ENCODE measurements at places on chromosomes 7 and 10.

GRCh38 chr10:128642502-128642901 is 516.3 kb upstream of the MKI67 start:
- DNase-seq: no peak

DNA sequence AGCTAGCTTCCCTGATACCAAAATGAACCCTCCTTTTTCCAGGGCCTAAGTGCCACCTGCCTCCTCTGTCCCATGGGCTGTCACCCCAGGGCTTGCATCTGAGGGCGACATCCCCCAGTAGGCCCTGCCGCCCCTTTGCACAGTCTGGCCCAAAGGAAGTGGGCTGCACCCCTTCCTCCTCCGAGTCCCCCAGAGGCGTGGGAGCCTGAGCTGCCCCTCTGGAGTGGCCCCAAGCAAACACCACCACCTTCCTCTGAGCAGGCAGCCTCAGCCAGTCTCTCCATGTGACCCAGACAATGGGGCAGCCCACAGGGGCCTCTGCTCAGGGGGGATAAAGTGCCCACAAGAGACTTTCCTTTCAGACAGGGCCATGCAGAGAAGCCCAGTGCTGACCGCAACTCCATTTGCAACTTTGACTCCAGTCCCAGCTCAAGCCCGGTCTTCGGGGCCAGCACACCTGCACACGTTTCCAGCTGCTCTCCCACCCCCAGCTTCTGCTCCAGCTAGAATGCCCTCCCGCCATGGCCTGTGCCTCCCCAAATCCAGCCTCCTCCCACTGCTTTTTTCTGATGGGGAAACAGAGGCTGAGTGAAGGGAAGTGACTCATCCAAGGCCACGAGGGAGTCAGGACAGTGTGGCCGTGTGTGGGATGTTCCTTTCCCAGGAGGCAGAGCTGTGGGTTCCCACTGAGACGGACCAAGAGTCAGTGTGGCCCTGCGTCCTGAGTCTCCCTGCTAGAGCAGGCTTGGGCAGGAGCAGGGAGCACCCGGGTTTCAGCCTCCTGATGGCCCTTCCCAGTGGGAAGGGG is 111.9 kb downstream of the ZMIZ1 start:
- DNase-seq: no peak

- DNase-seq: no peak
Measured at GRCh38 chr10:17115683-17116082, 13.9 kb downstream of the CUBN start.

- DNase-seq: no peak
Measured at GRCh38 chr10:34291466-34292193, 523.5 kb downstream of the PARD3 start.

DNA sequence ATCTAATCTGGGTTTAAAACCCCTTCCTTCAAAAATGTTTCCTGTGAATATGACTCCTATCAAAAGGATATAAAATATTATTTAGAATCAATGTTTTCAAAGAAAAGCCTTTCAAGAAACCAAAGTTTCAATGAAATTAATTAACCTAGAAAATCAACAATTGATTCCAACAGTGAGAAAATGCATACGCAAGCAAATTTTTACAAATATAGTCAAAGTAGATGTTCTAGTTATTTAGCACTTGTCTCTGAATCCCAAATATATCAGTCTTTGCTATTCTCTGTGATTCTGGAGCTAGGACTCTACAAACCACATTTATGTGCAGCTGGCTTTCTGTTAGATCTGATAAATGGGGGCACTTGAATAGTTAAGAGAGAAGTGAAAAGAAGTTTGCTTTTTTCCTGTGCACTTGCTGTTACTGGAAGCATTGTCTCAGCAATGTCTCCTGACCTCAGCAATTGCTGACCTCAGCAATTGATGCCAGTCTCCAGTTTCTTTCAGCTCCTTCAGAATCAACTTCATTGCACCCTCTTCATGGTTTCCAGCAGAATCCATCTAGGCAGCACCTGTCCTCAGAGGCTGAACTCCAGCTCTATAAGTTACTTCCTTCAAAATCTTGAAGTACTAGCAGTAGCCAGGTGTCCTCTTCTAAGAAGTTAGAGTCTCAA is 879.9 kb upstream of the LRRN3 start:
- no peak for DNase-seq

GRCh38 chr7:87784424-87784823 is 91.7 kb downstream of the SLC25A40 start:
- no peak for DNase-seq

GRCh38 chr7:19853261-19853832 is 79.9 kb upstream of the TMEM196 start:
- DNase-seq: no peak

DNA sequence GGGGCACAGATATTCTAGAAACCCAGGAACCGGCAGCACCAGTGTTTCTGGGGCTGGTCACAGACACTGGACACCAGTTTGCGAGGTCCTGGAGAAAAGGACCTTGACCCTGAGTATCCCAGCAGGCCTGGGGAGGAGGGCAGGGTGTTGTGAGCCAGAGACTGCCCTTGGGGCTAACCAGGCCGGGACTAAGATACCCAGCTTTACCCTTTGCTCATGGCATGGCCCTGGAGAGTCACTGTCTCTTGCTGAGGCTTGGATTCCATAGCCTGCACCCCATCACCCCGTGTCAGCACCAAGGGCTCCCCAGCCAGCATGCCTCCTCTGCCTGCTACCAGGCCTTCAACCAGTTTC is 124.4 kb downstream of the COL26A1 start:
- no peak for DNase-seq

All from Peyer's patch (tissue), 4 donors.